Suprapubic skin (tissue), 4 donors: ENCODE measurements at places on chromosomes 12 and 14. TPM values are rescaled to one million over a fixed set of nuclear protein-coding genes. Genes with fewer than 3 reads are reported as not detected.

Gene TMEM233
- total RNA-seq, result 0.19 TPM

DNA sequence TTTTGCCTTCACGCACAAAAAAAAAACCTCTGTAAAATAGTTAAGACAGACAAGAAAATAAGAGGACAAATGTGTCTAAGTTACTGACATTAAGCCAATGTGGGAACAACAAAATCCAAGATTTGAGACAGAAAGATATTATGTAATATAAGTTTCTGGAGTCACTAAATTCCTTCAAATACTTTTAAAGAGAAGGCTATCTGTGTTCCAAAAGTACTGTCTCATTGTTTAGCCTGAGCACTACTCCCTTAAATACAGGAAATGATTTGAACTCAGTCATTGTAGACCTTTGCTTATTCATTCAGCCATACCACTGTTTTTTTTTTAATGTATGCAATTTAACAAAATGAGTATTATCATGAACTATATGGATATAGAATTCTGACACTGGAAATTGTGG is 82.7 kb upstream of the KITLG start:
- DNase-seq, result no peak

Gene WIF1
- total RNA-seq, result 0.93 TPM

Gene AKAP6
- total RNA-seq, result 4.2 TPM

Gene OTX2
- not detected for total RNA-seq

Gene CD163
- total RNA-seq, result 15.7 TPM

DNA sequence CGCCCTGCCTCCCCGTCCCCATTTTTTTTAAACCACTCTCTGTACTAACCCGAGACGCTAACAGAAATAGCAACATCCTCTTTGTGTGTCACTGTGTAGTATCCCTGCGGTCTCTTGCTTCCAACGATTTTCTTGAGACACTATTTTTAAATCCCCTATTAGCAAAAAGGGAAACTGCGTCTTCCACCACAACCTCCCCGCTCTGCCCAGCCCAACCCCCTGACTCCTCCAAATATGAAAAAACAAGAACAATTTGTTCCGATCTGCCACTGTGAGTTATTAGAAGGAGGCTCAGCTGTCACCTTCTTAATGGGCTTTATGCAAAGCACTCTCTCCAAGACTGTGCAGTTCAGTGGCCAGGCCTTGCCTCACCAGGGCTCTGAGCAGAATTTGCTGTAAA is 76.3 kb downstream of the MAP1LC3B2 start:
- DNase-seq, result no peak

DNA sequence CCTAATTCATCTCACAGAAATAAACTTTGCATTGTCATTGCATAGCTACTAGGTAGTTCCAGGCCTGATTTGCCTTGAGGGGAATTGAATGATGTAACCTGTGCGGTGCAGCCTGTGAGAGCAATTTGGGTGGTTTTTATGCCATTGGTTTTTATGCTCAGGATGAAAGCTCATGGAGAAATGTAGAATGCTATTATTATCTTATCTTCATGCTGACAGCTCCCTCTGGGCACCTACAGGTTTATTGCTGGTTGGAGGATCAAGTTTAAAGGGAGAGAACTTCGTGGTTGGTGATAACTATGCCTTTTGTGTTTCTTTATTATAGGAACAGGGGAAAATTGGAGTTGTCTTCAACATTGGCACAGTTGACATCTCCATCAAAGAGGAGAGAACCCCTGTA is 547.9 kb downstream of the DIO2 start:
- no peak for DNase-seq

Gene CBLN3
- 2.6 TPM for total RNA-seq

Gene FAM216A
- total RNA-seq, result 3.5 TPM

- no peak for DNase-seq
Measured at GRCh38 chr12:54206791-54207190, 18.0 kb upstream of the SMUG1 start.

- DNase-seq, result no peak
Measured at GRCh38 chr14:41668356-41668755, 61.7 kb downstream of the LRFN5 start.

GRCh38 chr12:12722435-12723148 is 5.4 kb downstream of the CDKN1B start:
- DNase-seq, result no peak

DNA sequence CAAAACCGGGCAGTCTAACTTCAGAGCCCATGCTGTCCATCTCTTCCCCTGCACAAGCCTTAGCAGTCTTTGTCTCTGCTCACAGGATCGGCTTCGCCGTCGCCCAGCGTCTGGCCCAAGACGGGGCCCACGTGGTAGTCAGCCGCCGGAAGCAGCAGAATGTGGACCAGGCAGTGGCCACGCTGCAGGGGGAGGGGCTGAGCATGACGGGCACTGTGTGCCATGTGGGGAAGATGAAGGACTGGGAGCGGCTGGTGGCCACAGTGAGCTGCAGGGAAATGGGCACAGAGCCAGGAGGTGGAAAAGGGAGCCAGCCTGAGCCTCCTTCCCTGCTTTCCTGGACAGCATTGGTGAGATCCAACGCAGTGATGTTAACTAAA is 14.2 kb upstream of the CARMIL3 start:
- no peak for DNase-seq

Gene GALNT16
- 3.6 TPM for total RNA-seq

- DNase-seq, result no peak
Measured at GRCh38 chr14:63848890-63849289, 3.9 kb upstream of the SYNE2 start.

- DNase-seq, result peak; percentile 60
Measured at GRCh38 chr12:53191096-53191884, 10.6 kb upstream of the CSAD start.

Gene ENDOU
- total RNA-seq, result 36.1 TPM

Gene STAB2
- total RNA-seq, result 0.34 TPM

Gene CEP128
- 13.0 TPM for total RNA-seq

DNA sequence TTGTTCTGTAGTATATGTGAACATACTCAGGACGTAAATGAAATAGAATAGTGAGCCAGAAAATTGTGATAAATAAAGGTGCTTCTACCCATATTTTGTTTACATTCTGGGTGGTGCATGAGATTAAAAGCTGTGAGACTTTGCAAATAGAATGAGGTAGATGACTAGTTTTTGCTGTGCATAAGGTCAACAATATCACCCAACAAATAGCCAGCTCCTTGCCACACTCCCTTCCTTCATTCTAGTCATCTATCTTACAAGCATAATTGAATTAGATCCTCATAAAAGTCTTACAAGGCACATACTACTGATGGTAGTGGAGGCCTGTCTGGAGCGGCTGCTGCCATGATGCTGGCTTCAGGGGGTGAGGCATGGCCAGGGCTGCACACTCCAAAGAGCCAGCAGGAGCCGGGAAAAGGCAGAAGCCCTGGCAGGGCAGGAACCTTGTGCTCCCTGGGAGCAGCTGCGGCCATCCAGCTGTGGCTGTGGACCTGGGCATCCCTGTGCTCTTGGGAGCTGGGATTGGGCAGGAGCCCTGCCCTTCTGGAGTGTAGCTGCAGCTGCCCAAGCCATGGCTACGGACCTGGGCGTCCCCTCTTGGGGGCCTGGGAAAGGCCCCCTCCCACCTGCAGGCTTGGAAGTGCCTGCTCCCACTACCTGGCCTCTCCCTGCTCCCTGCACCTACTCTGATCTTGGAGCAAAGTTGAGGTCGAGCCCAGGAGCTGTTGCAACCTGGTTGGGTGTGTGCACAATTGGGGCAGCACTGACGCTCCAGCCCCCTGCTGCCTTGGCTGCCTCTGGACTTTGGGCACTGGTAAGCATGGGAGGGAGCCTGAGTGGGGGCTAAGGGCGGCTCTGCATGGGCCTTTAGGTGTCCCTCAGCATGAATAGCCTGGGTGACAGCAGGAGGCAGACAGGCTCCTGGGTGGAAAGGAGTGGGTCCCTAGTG is 112.8 kb downstream of the DACT1 start:
- DNase-seq, result no peak

DNA sequence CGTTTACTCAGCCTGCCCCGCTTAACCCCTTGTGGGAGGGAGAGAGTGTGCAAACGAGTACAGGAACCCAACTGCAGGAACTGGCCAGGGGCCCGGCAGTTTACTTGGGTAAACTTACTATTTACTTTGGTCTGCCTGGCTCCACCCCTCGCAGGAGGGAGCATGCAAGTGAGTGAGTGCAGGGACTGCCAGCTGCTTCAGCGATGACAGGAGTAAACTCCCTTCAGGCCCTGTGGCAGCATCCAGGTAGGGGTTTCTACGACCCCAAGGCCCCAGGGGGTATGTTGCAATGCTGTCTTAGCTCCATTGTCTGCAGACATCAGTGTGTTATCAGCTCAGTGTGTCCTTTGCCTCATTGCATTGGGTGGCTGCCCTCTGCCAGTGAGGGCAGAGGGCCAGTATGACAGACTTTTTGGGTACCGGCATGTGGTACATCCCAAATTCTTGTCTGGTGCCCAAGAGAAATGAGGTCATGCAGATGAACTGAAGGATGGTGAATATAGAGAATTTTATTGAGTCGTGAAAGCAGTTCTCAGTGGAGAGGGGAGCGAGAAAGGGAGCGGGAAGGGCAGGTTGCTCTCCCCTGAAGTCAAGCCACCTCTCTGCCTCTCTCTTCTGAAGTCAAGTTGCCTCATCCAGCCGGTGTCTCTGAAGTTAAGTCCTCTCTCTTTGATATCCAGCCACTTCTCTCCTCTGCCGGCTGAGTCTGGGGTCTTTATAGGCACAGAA is 181.8 kb downstream of the FUT8 start:
- DNase-seq, result no peak

GRCh38 chr14:36423430-36423829 is 96.6 kb downstream of the NKX2-1 start:
- no peak for DNase-seq

Gene BAZ1A
- 55.8 TPM for total RNA-seq

- DNase-seq, result no peak
Measured at GRCh38 chr12:5094551-5094950, 50.9 kb downstream of the KCNA5 start.

Gene HOXC9
- total RNA-seq, result 6.5 TPM

GRCh38 chr12:50117057-50117622 is 5.1 kb downstream of the COX14 start:
- no peak for DNase-seq

Gene SLCO1B1
- total RNA-seq, result not detected
